ENCODE measurements at places on chromosomes 4 and X.

- DNase-seq = peak; percentile 22
Measured at GRCh38 chrX:15151267-15152186, 118.4 kb downstream of the ASB9 start.

DNA sequence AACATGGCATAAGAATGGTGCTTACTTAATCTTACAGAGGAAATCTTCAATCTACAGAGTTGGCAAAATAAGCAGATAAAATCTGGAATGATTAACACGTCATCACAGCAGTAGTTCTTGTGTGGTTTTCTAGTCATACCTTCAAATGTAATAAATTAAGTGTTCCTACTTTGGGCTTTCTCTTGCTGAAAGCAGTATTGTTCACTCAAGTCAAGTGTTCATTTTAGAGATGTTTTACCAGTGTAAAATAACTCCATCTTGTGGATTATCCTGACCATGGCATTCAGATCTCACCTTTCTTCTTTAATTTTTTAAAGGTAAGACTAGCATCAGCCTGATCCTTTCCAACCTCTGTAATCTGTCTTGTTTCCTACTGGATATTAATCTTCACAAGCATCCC, 72.9 kb downstream of the ADAMTS3 start:
- no peak for DNase-seq

DNA sequence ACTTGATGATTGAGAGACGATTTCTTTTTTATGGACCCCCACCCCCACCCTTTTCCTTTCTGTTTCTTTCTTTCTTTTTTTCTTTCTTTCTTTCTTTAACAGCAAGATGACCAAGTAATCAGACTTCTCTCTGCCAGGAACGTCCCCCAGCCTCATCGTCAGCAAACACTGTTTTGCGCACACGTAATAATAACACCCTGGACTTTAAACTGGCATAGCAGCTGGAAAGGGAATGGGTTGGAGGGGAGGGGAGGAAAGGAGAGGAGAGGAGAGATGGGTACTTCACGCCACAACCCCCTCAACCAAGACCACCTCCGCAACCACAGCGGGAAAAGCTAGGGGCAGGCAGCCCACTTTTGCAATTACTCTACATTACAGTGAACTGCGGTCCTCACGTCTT, 1.1 kb downstream of the GABRA2 start:
- no peak for DNase-seq

- DNase-seq = no peak
Measured at GRCh38 chr4:26793735-26794134, 66.9 kb upstream of the STIM2 start.

GRCh38 chrX:40628506-40628905, 5.3 kb downstream of the MPC1L start:
- no peak for DNase-seq

DNA sequence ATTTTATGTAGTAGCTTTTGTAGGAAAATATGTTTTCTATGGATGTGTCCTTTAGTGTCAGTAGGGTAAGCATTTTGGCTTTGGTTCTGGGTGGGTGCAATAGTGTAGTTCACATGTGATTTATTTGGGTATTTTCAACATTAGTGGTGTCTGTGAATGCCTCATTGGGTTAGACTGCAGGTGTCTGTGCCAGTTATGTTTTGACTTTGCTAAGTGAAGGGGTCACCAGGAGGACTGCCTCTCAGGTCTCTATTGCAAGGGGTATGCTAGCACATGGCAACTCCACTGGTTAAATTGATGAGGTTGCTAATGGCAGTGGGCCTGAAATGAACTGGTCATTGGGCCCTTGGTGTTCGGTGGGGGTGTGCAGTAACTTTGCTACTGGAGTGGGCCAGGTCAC, 467.1 kb downstream of the NAF1 start:
- DNase-seq = no peak
